Thyroid gland (tissue), 4 donors: ENCODE measurements at places on chromosomes 4 and X.

GRCh38 chrX:72395237-72395636 lies 89.5 kb upstream of the CITED1 start:
- DNase-seq: no peak

GRCh38 chr4:15402974-15403373 lies 24.9 kb upstream of the C1QTNF7 start:
- no peak for DNase-seq

DNA sequence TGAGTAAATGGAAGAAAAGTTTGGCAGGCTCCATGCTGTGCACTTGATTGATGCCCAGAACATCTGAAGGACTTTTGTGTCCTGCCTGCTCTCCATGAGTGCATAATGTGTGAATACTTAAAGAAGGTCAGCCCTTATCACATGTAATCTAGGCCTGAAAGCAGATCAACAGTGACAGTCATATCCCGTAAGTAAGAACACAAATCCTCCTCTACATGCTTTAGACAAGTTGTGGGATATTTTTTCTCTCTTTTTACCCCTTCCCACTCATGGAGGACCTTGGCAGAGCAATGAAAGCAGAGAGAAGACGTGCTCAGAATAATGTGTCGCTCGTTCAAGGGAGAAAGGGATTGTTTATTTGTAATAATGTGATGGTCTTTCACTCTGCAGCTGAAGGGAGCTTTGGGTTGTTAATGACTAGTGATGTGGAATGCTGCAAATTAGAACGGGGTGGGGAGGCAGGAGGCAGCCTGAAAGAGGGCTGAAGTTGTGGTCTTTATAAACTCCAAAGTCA lies 286.6 kb downstream of the BMPR1B start:
- DNase-seq: no peak

DNA sequence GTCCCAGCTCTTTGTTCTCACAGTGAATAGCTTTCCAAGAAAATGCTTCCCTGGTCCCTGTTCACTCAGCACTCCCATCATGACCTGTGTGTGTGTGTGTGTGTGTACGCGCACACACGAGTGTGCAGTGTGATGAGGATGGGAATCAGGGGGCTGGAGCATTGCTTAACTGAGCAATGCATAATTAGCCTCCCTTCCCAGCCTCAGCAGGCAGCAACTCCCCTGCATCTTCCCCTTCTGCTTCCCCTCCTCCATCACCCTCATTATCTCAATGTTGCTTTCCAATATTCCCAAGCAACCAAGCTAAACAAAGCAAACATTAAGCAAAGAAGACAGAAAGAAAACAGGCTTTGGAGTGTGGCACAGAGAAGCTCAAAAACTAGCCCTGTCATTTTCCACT lies 137.0 kb downstream of the RBM47 start:
- no peak for DNase-seq

DNA sequence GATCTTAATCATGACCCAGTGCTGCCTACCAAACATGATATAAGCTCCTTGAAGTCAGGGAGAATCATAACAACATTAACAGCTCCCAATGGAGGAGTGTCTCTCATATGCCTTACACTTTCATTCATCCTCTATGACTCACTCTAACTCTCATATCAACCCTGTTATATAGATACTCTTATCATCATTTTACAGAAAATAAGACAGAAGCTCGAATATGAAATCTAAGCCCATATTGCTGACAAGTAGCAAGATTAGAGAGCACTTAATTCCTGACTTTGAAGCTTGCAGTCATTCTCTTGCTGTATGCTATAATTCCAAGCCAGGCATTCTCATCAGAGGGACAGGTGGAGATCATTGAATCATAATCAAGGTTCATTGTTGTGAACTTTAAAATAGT lies 476.7 kb upstream of the ATOH1 start:
- DNase-seq: no peak

GRCh38 chrX:48826135-48826875 lies at the start of gene ERAS:
ERAS (plus strand) TSS chrX:48826513; CDS start chrX:48829124, 2,611 bp downstream.
- no peak for DNase-seq

- DNase-seq: no peak
Measured at GRCh38 chr4:53672873-53673272, 81.6 kb upstream of the LNX1 start.

GRCh38 chr4:99645036-99645435 lies 12.6 kb downstream of the C4orf54 start:
- no peak for DNase-seq

GRCh38 chrX:140764401-140764919 lies 54.9 kb downstream of the LINC00632 start:
- peak; percentile 18 for DNase-seq

GRCh38 chr4:184643731-184644130 lies 5.5 kb downstream of the CASP3 start:
- no peak for DNase-seq

DNA sequence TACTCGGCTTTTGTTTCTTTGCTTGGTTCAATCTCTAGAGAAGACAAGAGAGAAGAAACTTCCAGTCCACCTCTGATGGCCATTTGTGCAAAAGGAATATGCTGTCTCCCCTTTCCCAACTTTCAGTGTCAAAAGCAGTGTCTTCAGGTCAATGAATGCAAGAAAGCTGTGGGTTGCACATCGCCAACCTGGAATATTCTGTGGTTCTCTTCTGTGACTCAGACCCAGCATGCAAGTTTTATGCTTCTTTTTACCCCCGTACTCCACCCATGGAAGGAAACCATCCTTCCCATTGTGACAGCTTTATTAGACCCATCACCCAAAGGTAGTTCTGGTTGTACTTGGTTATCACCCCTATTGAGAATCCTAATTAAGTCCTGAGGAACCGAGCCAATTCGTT lies 135.6 kb upstream of the MBNL3 start:
- DNase-seq: no peak

DNA sequence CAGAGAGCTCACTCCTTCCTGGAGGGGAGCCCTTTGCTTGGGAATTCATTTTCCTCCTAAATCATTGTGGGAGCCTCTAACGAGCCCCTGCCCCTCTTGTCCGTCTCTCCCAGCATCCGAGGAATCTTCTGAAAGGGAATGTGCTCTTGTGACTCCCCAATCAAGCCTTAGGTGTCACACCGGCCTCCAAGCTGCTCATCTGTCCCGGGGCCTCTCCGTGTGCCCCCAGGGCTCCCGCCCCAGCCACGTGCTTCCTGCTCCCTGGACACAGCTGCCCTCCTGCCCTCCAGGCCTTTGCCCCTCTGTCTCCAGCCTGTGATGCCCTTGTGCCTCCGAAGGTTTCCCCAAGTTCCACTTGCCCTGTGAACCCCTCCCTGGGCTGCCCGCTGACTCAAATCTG lies 239.8 kb downstream of the AFAP1 start:
- DNase-seq: no peak

GRCh38 chr4:1763550-1764080 lies 29.5 kb upstream of the FGFR3 start:
- peak; percentile 78 for DNase-seq

GRCh38 chr4:100461807-100462605 lies 55.8 kb downstream of the EMCN start:
- no peak for DNase-seq

- peak; percentile 55 for DNase-seq
Measured at GRCh38 chr4:150082241-150082640, 4.0 kb downstream of the DCLK2 start.

DNA sequence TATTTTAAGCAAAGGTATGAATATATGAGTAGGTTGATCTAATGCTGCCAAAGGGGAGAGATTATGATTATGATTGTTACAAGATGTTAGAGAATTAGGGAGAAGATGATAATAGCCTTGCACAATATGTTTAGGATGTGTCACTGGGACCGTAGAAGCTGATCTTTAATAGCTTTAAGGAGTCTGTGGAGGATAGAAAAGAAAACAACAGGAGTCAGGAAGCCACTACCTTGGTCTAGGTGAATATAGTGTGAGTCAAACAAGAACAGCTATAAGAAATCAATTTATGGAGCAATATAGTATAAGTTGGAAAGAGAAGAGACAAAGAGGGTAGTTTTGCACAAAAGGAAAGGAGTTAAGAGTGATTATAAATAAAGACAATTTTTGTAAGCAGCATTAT lies 232.7 kb downstream of the FSTL5 start:
- no peak for DNase-seq

- no peak for DNase-seq
Measured at GRCh38 chr4:53477038-53477565, 99.7 kb downstream of the FIP1L1 start.

DNA sequence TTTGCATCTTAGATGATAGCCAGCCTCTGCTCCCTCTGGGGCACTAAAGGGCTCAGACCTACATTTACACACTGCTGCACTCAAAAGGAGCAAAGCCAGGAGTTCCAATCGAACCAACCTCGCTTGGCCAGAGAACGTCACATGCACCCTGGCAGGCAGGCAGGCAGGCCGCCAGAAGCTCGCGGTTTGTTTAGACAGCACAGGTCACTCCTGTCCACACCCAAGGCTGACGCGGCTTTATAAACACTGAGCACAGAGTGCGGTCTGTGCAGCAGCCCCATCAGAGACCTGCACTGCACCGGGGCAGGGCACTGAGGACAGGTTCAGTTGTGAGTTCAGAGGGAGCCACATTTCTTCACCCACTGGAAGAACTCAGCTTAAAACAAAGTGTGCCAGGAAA lies 143.9 kb downstream of the BCOR start:
- peak; percentile 95 for DNase-seq
